ENCODE measurements at places on chromosomes 13 and 19.

GRCh38 chr19:43639519-43640423, at the start of gene CADM4:
CADM4 (minus strand) TSS chr19:43639850; CDS start chr19:43639790, 60 bp downstream.
- DNase-seq, result peak; percentile 58

- DNase-seq, result no peak
Observed at GRCh38 chr13:47408546-47409319, 511.9 kb upstream of the HTR2A start.

GRCh38 chr19:45352914-45353796, 12.6 kb downstream of the KLC3 start:
- DNase-seq, result no peak

GRCh38 chr13:112187527-112188297, 120.8 kb downstream of the SOX1 start:
- no peak for DNase-seq

DNA sequence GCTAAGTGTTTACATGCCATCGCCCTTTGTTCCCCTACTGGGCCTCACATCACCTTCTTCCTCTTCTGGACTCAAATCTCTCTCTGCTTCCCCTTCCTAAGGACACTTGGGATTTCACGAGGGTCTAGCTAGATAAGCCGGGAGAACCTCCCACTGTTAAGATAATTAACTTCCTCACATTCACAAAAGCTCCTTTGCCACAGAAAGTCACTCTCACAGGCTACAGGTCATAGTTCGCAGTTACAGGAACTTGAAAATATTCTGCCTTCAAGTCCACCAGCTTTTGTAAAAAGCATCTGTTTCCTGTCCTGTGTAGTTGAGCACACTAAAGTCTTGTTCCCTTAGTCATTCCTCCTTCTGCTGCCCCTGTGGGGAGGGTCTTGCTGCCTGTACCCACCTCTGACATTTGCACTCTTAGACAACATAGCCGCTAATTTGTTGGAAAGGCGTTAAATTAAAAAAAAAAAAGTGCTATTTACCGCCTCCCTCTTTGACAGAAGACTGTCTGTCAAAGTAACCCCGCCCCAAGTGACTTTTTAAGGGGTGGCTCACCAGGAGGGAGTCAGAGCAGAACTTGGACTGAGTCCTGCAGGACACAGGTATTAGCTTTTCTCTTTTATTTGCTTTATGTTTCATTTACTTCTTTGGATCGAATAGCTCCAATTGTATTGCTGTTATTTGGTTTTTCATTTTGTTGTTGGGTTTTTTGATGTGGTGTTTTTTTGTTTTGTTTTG, 26.8 kb upstream of the CEACAM21 start:
- DNase-seq, result peak; percentile 88

DNA sequence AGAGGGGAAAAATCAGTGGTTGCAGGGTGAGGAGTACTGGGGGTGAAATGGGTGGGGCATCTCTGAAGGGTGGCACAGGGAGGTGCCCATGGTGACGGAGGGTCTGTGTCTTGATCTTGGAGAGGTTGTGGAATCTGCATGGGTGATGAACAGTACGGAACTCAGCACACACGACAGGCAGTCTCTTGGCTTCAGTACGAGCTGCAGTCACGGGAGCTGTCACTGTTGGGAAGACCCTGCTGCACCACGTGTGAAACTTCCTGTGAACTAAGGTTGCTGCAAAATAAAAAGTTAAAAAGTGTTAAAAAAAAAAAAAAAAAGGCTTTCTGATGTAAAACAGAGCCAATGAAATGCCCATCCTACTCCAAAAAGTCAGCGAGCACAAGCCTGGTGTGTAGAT, 34.3 kb downstream of the TEX29 start:
- DNase-seq, result no peak

GRCh38 chr19:44613295-44614178, at the start of gene IGSF23:
IGSF23 (plus strand) TSS chr19:44613563; CDS start chr19:44613646, 83 bp downstream.
- DNase-seq, result no peak

DNA sequence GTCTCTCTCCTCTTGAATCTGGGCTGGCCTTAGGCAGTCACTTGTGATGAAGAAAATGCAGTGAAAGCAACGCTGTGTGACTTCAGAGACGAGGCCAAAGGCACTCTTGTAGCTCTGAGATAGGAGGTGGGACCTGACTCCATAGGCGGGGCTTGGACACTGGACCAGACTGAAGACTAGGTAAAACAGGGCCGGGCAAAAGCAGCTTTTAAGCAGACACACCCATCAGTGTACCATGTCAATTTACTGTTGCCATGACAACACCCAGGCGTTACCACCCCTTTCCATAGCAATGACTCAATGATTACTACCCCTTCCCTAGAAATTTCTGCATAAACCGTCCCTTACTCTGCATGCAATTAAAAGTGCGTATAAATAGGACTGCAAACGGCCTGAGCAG, 6.6 kb upstream of the EID2 start:
- no peak for DNase-seq

DNA sequence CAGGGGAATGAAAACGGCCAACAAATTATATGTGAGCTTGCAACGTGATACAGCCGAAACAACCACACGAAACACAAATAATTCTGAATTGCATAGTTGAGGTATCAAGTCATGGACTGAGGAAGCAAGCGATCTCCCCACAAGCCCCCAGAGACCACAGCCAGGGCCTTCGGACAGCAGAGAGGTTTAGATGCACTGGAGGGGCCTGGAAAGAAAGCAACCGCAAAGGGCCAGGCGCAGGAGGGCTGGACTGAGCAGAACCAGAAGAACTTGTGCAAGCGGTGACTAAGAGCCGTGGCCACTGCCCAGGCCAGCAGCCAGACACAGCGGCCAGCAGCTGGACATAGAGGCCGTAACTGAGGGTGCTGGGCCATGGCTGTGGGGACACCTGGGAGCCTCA, 131.4 kb downstream of the TNFRSF19 start:
- no peak for DNase-seq
